NCI-H2227 treated with DMSO at 0.1 percent for 48 hours (cell line): ENCODE measurements at places on chromosomes 7 and 10.

DNA sequence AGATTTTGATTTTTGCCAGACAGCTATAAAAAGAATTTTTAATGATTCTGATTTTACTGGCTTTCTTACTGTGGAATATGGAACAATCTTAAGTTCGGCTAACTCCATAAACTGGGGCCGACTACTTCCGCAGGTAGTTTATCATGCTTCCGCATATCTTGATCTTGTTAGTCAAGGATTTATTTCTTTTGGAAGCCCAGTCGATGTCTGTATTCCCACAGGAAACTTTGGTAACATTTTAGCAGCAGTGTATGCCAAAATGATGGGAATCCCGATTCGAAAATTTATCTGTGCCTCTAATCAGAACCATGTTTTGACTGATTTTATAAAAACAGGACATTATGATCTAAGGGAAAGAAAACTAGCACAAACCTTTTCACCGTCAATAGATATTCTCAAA is 8.1 kb downstream of the THNSL1 start:
- DNase-seq: no peak

DNA sequence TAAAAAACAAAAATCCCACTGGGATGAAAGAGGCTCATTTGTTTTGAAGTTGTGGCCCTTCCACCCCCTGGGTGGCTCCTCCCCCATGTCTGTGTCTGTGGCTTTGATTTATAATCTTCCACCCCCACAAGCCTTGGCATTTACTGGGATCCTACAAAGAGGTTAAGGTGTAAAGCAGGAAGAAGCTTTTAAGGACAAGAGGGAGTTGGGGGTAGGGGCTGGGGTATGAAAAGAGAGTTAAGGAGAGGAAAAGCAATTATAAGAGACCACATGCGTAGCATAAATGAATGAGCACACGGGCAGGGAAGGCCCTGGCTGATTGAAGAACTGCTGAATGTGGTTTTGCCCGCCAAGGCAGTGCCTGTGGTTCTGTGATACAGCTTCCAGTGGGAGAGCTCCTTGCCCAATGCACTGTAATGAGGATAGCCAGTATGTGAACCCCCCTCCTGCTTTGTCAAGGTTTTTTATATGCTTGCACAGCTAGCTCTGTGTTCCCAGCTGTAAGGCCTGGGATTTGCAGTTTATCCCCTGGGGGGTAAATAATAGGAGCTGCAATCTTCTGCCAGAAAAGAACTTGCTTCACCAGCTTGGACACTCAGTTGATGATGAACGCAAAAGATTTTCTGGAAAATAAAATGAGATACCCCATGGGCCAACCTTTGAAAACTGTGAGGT is 34.7 kb upstream of the KMT2E start:
- DNase-seq: peak; percentile 87

- no peak for DNase-seq
Measured at GRCh38 chr10:125093199-125093973, 67.0 kb downstream of the CTBP2 start.

DNA sequence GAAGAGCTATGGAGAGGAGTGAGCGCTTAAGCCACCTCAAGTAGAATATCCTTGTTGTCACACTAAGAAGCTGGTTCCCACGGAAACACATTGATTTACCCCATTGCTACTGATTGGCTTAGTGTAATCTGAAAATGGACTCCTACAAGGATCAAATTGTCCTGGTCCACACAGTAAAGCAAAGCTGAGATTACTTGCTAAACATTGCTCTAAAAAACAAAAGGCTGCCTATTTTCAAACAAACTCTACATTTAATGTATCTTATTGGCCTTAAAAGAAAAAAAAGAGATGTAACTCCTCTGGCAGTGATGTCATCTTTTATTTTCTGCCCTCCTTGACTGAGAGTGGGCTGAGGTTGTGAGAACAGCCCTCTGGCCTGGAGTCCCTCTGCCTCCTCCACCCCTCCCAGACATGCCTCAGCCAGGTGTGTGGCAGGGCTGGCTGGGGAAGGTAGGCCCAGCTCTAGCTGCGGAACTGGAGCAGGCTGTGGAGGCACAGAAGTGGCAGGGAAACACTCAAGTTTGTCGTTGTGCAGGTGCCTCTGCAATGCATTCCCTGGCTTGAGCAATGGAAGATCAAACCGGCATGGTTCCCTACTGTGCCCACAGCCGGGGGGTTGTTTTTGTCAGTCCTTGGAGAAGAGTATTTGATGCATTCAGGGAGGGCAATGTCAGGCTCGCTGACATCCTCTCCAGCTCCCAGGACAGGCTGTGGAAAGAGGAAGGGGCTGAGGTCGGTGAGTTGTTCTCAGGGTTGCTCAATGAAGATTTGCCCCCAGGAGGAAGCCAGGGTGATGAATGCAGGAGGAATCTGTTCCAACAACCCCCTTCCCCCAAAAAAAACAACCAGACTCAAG is 9.1 kb downstream of the KLF6 start:
- no peak for DNase-seq

DNA sequence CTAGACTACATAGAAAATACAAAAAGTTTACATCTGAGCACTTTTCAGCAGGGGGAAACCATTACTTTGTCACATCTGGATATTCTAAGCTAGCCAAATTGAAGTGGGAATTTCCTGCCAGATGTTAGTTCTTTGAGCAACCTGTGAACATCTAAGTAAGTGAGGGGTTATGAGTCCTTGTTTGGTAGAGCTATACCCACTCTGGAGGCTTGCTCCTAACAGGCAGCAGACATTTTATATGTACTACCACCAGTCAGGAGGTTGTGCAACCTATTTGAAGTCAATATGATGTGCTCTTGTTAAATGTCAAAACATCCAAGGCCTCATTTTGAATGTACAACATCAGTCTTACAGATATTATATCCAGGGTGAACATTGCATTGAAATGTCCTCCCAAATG is 143.3 kb upstream of the KAT6B start:
- DNase-seq: no peak

- no peak for DNase-seq
Measured at GRCh38 chr10:1855911-1856310, 118.6 kb upstream of the ADARB2 start.

GRCh38 chr10:18423058-18423637 is 228.2 kb downstream of the NSUN6 start:
- no peak for DNase-seq

DNA sequence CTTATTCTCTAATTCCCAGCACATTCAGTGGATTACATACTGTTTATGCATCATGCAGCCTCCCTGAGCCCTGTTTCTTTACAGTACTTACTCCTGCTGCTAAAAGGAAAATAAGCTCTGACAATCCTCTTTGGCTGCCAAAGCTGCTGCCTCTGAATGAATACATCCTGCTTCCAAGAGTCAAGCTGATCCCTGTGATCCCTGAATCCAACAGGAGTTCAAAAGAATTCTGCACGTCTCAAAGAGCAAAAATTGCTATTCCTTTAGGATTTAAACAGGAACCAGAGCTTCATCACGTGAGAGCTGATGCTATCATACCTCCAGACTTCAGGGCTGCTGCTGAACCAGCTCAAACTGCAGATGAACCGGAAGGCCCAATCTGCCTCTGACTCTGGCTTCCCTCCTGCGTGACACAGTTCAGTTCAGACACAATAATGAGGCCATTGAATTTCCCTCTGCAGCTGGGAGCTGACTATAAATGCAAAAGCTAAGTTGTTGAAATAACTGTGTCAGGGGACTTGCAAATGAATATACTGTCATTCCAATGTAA is 851.0 kb upstream of the PHF14 start:
- DNase-seq: peak; percentile 54

GRCh38 chr10:132066812-132067211 is 1.1 kb downstream of the JAKMIP3 start:
- DNase-seq: no peak

GRCh38 chr7:21806388-21806787 is 139.3 kb downstream of the CDCA7L start:
- no peak for DNase-seq
